AG10803 (cell line): ENCODE measurements at places on chromosomes 1 and 21.

DNA sequence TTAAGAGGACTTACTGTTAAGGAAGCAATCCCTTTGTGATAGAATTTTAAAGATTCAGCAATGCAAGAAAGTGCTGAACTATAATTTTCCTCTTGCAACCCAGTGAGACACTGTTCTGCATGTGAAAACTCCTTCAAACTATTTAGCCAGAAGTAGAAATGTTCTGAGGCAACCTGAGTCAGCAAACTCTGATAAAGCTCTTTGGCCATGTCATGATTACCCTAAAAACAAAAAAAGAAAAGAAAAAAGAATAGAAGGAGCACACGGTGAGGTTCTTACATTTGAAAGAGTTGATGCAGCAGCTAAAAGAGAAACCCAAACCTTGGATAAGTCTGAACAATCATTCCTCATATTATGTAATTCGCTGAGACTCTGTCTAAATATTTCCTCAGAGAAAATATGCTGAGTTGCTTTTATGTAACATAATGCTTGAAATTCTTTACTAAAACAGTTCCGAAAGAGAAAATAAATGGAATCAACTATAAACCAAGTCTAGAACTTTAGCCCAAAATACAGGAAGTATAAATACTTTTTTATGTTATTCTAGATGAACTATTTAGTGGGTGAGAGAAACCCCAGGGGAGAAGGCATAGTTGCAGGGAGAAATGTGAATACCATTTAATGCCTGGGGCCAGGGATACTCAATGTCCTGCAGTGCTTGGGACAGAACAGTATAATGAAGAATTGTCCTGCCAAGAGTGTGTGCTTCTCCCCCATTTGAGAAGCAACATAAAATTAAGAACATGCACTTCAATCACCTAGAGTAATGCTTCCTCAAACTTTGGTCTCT lies 60.0 kb downstream of the INTS7 start:
- peak; percentile 35 for DNase-seq

GRCh38 chr1:56285554-56286402 lies 293.6 kb downstream of the PLPP3 start:
- DNase-seq, result peak; percentile 83

DNA sequence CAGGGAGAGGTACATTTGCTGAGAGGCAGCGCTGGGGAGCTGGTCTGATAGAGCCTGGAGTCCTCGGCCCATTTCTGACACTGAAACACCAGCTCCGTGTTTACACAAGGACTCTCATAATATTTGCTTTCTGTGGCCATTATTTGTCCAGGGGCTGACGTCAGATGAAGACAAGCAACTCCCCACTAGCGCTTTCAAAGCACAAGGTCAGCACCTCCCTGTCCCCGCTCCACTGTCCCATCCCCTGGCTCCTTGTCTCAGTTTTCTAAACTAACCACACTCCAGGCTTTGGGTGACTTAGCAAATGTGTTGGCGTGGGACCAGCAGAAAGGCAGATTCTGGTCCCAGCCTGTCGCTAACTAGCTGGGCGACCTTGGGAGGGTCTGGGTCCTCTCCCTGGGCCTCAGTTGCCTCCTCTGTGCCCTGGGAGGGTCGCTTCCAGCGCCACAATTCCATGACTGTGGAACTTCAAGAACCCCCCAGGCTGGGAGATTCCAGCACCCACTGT lies 37.4 kb upstream of the ZBTB40 start:
- peak; percentile 4 for DNase-seq

DNA sequence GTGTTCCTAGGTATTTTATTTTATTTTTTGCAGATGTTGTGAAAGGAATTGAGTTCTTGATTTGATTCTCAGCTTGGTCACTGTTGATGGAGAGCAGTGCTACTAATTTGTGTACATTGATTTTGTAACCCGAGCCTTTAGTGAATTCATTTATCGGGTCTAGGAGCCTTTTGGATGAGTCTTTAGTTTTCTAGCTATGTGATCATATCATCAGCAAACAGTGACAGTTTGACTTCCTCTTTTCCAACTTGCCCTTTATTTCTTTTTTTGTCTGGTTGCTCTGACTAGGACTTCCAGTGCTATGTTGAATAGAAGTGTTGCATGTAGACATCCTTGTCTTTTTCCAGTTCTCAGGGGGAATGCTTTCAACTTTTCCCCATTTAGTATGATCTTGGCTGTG lies 138.9 kb downstream of the LHX8 start:
- DNase-seq, result no peak

DNA sequence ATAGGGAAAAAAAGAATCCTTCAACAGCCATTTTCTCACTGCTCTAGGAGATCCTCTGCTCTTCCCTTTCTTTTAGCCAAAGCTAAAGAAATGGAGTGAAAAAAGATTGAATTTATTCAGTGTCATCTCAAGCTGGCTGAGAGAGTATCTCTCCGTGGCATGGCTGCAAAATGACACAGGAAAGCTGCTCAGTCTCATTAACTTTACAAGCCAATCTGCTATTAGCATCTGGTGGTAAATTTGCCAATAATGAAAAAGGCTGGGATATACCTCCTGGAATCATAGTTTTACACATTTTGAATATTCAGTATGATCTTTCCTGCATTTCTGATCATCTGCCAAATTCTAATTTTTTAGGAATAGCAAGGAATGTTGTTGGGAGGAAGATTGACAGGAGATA lies 176.8 kb upstream of the CHRM3 start:
- no peak for DNase-seq

- DNase-seq, result peak; percentile 78
These were observed 104.1 kb downstream of the CSMD2 start for GRCh38 chr1:34060901-34061415.

DNA sequence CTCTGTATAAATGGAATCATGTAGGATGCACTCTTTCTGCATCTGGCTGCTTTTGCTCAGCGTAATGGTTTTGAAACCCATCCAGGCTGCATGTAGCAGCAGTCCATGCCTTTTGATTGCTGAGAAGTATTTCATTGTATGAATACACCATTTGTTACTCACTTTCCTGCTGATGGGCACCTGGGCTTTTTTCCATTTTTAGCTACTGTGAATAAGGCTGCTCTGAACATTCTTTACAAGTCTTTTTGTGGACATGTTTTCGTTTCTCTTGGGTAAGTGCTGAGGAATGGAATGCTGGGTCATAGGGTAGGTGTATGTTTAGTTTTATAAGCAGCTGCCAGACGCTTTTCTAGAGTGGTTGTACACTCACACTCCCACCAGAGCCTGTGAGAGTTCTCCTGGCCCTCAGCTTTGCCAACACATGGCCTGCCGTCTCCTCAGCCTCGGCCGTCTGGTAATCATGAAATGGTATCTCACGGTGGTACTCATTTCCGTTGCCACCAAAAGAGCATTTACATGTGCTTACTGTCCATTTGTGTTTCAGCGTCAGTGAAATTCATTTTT lies 22.7 kb downstream of the SLX9 start:
- peak; percentile 98 for DNase-seq

DNA sequence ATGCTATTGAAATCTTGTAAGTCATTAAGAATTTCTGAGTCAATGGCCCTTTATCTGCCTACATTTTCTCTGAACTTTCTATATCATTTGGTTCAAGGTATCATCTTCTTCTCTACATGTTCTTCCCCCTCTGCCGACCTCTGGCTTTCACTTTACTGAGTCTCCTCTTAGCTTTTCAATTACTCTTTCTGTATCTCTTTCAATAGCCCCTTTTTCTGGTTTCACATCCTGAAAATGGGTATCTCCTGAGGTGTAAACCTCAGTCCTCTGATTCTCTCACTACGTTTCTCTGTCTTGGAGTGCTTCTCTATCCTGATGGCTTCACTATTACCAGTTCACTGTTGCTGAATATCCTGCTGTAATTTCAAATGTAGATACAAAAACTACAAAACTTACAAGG lies 98.9 kb downstream of the LYST start:
- no peak for DNase-seq

GRCh38 chr1:35886577-35887431 lies 3.8 kb downstream of the AGO1 start:
- no peak for DNase-seq

GRCh38 chr1:119732465-119733168 lies 20.9 kb downstream of the PHGDH start:
- no peak for DNase-seq

GRCh38 chr1:225418059-225418458 lies 9.8 kb downstream of the LBR start:
- DNase-seq, result no peak

- no peak for DNase-seq
These were observed 237.3 kb downstream of the FOXD2 start for GRCh38 chr1:47675047-47675675.

GRCh38 chr21:14736162-14736561 lies 190.0 kb upstream of the SAMSN1 start:
- DNase-seq, result no peak

DNA sequence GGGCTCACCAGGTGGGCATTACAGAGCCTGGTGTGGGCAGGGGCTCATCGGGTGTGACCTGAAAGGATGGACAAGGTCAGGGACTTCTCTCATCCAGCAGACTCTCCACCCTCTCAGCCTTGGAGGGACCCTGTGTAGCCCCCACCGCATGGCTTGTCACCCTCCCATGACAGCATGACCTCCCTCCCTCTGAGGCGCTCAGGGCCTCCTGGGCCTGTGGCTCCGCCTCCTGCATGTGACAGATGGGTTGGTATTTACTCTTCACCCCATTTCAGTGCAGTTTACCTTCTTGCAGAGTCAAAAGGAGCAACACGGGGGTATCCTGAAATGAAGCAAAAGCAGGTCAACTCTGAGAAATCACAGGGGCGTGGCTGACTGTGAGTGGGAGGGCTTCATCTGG lies 298.6 kb upstream of the AJAP1 start:
- no peak for DNase-seq

- DNase-seq, result peak; percentile 27
These were observed 54.2 kb downstream of the PTPRU start for GRCh38 chr1:29290414-29290985.

- DNase-seq, result peak; percentile 84
These were observed 416.4 kb downstream of the PTBP2 start for GRCh38 chr1:97137862-97138514.

DNA sequence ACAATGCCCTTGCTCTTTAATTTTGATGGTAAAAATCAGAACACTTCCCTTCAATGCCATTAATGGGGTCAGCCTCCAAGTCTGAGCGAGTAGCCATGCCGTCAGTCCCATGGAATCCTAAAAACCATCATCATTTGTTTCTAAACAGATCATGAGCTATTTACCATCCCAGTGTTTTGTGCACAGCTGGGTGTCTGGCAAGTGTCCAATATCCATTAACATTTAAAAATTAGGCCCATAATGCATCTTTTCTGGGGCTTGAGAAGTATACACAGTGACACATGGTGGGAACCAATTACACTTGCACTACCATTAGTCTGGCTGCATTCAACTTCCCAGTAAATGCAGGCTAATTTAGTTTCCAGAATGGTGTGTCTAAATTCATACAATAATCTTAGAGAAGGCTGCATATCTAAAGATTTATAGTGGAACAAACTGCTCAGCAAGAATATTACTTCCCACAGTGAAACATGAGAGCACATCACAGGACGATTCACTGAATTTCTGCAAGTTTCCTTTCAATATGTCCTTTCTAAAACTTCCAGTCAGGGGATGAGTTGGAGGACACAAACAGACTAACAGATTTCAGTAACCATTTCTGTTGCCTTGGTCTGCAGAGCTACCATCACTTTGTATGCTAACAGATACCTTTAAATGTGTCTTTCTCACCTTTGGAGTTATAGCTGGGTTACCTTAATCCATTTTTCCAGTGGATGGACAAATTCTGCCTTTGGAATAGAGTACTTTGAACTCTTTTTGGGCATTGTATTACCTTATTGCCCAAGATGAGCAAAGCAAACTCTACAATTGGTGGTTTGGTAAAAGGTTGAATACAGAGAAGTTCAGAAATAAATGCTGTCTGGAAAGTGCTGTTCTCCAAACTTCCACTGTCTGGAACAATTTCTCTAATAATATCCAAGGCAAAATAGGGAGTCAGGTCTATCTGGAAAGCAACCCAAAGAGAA lies 258.0 kb downstream of the PTBP2 start:
- DNase-seq, result peak; percentile 12

DNA sequence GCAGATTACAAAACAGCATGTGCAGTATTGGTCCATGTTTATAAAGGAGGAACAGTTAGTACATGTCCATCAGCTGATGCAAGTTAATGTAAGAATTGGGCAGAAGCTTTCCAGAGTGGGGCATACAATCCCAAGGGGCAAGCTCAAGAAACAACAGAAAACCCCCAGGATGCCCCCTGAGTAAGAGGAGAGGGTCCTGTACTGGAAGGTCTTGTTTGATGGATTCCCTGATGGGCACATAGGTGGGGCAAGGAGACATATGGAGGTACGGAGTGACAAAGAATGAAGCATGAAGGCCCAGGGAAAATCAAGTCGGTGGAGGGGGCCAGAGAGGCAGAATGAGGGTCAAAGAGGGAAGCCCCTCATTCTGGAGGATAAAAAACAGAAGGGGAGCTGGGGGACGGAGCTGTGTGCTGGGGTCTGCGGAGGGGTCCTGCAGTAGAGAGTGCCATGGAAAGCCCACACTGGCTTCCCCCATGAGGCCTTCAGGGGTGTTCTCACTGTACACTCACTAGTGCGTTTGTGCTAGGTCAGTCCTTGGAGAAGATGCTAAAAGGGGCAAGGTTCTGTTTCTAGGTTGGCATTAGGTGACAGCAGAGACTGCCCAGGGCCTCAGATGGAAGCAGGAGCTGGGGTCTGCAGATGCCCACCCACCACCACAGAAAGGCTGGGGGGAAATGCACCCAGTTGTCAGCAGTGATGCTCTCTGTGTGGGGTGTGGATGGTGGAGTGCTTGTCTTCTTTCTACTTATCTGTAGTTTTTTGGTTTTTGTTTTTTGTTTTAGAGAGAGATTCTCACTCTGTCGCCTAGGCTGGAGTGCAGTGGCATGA lies 12.5 kb upstream of the MATN1 start:
- peak; percentile 30 for DNase-seq

- DNase-seq, result no peak
These were observed 1.2 kb upstream of the UBL4B start for GRCh38 chr1:110111081-110111480.

- no peak for DNase-seq
These were observed 88.1 kb upstream of the ARHGEF16 start for GRCh38 chr1:3366126-3367051.

DNA sequence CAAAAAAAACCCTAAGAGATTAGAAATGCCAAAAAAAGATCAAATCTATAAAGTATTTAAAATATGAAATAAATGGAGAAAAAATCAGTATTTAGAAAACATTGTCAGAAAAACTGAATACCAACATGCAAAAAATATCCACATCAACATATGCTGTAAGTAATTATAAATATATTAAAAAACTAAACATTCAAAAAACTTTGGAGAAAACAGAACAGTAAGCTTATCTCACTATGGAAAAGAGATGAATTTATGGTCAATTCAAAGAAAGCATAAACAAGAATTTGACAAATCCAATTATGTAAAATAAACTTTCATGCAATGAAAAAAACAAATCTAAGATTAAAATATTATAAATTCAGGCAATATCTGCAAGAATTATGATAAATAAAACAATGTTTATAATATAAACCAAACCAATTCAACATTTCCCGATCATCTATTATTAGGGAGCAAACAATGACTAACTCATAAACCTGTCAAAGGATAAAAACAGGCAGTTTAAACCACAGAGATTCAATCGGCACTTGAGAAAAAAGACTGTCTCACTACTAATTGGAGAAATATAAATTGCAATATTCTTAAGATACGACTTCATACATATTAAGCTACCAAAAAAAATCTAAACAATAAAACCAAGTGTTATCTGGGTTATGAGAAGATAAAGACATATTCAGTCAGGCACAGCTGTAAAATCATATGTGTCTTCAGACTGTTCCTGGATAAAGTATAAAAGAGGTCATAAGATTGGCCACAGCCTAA lies 21.8 kb downstream of the EYA3 start:
- DNase-seq, result no peak

GRCh38 chr1:15225461-15225860 lies 21.6 kb upstream of the FHAD1 start:
- DNase-seq, result no peak

GRCh38 chr1:44713321-44713781 lies 17.6 kb downstream of the RNU5D-1 start:
- DNase-seq, result no peak
